GM04504 (cell line): ENCODE measurements at places on chromosomes 2 and 18.

- DNase-seq = peak; percentile 3
Observed at GRCh38 chr18:6994771-6995430, 122.7 kb downstream of the LAMA1 start.

GRCh38 chr2:105786231-105787230 is 41.8 kb downstream of the NCK2 start:
- DNase-seq = no peak

GRCh38 chr2:172877826-172878225 is 142.2 kb downstream of the RAPGEF4 start:
- DNase-seq = no peak

DNA sequence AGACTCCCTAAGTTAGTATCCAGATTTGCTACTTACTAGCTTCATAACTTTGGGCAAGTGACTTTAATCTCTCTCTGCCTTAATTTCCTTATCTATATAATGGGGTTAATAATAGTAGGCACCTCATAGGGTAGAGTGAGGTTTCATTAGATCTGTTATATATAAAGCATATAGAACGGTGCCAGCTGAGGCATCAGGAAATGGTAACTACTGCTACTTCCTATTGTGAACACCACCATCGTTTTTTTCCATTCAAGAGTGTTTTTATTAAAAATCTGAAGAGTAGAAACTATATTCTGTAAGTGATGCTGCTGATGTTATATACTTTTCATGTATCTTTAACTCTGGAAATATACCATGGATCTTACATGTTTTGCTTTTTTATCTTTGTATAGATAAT is 44.3 kb downstream of the MALT1 start:
- no peak for DNase-seq

DNA sequence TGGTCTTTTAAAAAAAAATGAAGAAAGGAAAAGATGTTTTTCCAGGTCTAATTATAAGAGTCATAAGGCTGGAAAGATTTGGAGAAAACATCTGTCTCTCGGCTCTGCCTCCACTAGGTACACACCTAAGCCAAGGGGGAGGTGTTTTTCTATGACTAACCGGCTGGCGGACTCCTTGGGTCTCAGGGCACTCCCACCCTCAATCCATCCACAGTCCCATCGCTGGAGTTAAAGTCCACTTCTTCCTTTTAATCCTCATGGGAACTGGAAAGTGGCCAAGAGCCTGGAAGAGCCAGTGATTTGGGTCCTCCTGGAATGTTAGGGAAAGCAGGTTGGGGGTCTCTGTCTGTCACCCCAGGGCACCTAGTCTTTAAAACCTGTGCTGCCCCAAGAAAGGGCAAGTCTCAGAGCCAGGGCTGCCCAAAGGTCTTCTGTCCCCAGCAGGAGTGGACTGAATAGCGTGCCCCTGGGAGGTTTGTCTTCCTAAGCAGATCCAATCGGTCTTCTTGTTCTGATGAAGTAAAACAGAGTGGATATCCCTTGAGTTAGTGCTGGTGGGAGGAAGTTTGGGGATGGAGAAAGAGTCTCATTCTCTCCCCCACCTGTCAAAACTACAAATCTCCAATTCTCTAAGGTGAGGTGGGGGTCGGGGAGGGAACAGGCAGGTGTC is 66.4 kb downstream of the MCFD2 start:
- no peak for DNase-seq

DNA sequence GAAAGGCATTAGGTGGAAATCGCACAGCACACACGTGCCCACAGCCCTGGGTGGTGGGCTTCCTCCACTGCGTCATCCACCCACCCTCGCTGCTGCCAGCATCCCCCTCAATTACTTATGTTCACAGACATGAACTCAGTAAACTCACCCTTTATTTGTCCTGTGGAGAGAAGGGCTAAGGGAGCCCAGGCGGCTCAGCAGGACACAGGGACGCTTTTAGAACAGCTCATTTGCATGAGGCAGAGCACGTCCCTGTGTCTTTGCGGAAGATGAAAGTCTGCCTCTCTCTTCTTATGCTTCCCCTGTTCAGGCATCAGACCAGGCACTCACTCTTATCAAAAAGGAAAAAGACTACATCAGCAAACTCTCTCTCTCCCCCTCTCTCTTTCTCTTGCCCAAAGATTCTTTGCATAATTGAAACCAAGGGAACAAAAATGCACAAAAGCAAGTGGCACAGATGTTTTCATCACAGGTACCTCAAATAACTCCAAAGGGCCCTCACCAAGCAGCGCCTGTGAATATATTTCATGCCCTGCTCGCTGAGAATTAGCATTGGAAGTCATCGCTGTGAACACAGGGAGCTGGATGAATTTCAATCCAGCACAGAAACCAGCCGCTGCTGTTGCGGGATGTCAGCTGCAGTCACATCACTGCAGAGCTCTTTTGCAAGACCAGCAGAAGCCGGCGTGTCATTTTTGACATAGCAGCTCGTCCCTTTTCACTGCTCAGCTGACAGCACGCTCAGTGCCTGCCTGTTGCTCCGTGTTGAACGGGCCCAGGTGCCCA is 376.3 kb upstream of the MYT1L start:
- no peak for DNase-seq
